ENCODE measurements at places on chromosomes 16 and 17.

DNA sequence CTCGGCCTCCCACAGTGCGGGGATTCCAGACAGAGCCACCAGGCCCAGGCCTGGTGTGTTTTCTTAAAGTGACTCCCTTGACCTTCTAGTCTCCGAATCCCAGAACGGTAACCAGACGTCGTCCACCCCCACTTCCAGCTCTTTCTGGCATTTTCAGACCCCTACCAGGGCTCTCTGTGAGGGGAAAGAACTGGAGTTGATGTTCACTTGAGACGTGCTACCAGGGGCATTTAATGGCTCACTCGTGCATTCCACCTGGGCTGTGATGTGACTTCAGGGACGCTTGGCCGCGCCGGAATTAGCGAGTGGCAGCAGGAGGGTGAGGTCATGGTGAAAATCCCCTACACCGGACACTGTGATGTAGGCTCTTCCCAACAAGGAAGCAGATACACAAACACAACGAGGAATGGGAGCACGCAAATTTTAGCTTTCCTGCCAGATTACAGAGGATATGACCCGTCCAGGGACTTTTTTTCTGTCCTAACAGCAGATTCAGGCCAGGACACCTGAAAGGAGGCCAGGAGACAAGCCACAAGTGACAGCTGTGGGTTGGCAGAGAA is 1.1 kb upstream of the GNA13 start:
- DNase-seq = no peak

- DNase-seq = no peak
Measured at GRCh38 chr16:80573700-80574120, 32.9 kb downstream of the DYNLRB2 start.

DNA sequence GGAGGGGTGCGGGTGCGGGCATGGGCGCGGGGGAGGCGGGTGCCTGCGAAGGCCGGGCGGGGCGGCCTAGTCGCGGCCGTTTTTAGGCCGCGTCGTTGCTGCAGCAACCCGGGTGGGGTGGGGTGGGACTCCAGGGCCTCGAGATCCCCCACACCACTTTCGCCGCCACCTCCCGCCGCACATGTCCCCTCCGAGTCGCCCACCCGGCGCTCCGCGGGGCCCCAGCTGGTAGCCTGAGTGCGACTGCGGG is 11.3 kb downstream of the TBX2 start:
- DNase-seq = no peak

- DNase-seq = no peak
Measured at GRCh38 chr16:48452991-48453760, 68.0 kb upstream of the SIAH1 start.

GRCh38 chr16:89473791-89474414 is 16.5 kb downstream of the ANKRD11 start:
- DNase-seq = no peak

GRCh38 chr17:39750131-39751015 is 12.6 kb downstream of the GRB7 start:
- no peak for DNase-seq

GRCh38 chr16:59369523-59369922 is 635.4 kb upstream of the GOT2 start:
- DNase-seq = no peak

Data from cerebellar nuclear complex (tissue), 1 donor.